ENCODE measurements at places on chromosomes 6 and 20.

DNA sequence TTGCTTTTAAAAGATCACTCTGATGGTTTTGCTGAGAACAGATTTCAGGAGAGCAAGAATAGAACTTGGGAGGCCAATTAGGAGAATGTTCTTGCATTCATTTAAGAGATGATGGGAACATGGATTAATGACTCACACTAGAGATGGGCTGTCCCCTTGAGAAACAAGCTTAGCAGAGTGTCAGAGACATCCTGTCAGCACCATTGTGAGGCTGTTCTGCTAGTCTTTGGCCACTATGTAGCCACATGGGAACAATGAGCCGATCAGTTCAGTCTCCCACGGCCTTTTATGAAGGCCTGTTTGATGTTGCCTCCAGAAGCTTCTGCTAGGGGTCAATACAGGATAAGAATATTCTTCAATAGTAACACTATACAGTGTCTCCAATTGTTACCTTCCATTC lies 113.0 kb upstream of the EYA4 start:
- no peak for DNase-seq

GRCh38 chr20:17558154-17558940 lies 11.5 kb upstream of the DSTN start:
- no peak for DNase-seq

- DNase-seq: no peak
These were observed 114.5 kb downstream of the MMUT start for GRCh38 chr6:49348561-49348960.

GRCh38 chr6:118708744-118709143 lies 57.4 kb upstream of the CEP85L start:
- DNase-seq: no peak

DNA sequence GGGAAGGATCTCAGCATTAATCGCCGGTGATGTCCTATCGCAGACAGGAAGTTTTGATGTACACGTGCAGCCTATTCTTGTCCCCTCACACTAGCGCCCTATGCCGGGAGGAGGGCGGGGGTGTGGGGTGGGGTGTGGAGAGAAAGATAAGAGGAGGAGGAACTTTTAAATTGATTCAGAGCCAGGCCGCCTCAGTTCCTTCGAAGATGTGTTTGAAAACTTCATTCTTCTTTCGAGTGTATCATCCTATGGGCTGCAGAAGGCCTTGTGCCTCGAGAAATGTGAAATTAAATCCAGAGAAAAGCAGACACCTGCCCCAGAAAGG lies 2.5 kb upstream of the POU3F2 start:
- no peak for DNase-seq

- DNase-seq: no peak
These were observed 77.9 kb upstream of the B3GAT2 start for GRCh38 chr6:71034563-71035345.

DNA sequence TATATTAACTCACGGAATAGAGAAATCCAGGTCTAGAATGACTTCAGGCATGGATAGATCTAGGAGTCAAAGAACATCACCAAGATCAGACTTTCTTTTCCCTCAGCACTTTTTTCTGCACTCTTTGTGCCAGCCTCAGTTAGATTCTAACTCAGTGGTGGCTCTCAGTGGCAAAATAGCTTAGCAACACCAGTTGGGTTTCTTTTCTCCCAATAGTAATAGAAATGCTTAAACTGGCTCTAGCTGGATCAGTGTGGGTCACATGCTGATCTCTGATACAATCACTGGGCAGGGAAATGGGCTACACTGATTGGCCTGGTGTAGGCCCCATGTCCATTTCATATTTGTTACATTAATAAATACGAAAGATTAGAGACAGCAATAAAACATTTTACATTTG lies 44.2 kb upstream of the ARFGEF2 start:
- no peak for DNase-seq

- no peak for DNase-seq
These were observed 135.6 kb downstream of the GMPR start for GRCh38 chr6:16374016-16374415.

- DNase-seq: no peak
These were observed 647.8 kb upstream of the MARCKS start for GRCh38 chr6:113209315-113209714.

DNA sequence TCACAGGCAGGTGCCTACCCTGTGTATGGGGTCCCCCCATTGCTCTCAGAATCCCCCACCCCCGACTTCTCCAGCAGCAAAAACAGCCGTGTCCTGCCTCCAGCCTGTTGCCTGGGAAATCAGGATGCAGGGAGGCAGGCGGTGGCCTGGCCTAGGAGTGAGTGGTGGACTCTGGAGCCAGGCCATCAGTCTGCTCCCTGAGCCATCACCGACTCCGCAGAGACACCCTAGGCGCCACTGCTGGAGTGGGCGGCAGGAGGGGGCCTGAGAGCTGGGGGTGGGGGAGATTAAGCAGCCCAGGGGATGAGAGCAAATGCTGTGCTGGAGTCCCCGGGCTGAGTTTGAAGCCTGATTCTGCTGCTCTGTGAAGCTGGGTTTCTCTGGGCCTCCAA lies 93.2 kb downstream of the CD40 start:
- DNase-seq: no peak

DNA sequence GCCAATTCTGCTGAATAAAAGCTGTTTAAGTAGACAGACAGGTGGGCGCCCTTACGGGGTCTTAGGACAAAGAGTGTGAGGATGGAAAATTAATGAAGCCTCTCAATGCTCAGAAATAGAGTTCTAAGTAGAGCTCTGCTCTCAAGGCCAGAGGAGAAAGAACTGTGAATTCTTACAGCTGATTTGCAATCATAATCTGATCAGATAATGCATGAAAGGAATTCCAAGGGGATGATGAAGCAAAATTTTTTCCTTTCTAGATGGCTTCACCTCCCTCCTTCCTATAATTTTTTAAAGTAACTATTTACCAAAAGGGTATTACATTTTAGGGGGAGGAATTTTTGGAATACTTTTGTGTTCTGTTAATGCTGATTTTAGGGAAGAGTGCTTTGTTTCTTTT lies 308.1 kb upstream of the HS3ST5 start:
- no peak for DNase-seq

DNA sequence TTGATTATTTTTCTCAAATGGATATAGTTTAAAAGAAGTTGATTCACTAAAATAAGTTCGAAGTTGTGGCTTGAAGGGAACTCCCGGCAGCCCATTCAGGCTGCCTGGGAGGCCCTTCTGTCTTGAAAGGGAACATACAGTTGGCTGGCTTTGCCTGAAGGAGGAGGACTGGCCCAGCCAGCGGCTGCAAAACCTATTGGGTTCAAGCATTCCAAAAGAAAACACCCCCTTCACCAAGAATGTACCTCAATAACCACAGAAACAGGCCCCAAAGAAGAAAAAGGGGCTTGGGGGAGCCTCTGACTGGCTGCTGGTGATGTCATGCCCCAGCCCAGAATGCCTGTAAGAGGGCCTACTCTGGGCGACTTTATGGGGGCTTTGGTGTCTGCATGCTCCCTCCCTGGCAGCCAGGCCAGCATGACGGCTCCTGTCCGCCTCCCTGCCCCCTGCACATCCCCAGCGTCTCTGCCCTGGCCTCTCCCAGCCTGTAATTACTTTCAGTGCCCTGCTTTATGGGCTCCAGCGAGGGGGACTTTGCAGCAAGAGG lies 36.5 kb downstream of the MAFB start:
- no peak for DNase-seq

DNA sequence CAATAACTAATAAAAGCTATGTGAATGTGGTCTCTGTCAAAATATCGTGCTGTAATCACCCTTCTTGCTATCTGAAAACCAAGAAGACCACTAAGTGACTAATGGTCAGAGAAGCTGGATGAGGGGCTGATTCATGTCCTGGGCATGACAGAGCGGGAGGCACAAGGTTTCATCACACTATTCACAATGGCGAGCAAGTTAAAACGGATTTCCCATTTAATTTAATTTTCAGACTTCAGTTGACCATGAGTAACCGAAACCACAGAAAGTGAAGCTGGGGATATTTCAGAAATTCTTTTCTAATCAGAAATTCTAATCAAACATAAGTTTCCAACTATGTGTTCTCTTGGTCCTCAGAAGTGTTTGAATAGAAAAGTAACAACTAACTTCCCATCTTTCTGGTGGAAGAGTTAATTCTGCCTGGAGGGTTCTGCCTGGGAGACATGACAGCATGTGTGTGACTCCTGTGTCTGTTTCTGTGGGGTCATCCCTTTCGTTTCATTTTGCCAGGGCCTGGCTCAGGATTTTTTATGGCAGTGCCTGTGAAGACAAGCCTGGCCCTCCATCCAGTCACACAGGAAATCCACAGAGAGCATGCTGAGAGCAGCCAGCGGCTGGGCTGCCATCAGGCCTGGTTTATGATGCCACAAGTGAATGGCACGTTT lies 98.9 kb downstream of the FAM120B start:
- no peak for DNase-seq

- no peak for DNase-seq
These were observed 291.4 kb downstream of the CENPW start for GRCh38 chr6:126631363-126631762.

DNA sequence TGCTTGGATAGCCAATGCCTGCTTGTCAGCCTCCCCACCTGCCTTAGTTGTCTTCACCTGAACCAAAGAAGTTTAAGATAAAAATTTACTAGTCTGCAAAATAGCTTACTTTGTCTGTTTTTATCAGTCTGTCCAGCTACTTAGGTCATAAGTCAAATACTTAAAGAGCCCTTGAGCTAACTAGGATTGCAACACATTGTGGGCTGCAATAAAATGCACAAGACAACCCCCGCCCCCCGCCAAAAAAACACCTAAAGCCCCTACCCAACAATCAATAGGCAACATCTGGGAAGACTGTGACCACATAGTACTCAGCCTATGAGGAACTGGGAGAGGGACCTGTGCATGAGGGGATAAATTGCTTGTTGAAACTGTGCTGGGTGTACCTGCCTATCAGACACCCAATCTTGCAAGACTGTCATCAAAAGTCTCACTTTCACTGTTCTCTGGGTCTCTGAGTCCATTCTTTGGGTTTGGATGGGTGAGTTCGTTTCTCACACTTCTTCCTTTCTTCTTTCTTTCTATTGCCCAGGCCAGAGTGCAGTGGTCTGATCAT lies 27.3 kb upstream of the ABCC10 start:
- DNase-seq: no peak

- no peak for DNase-seq
These were observed 210.3 kb downstream of the PLCB1 start for GRCh38 chr20:8342391-8342790.

DNA sequence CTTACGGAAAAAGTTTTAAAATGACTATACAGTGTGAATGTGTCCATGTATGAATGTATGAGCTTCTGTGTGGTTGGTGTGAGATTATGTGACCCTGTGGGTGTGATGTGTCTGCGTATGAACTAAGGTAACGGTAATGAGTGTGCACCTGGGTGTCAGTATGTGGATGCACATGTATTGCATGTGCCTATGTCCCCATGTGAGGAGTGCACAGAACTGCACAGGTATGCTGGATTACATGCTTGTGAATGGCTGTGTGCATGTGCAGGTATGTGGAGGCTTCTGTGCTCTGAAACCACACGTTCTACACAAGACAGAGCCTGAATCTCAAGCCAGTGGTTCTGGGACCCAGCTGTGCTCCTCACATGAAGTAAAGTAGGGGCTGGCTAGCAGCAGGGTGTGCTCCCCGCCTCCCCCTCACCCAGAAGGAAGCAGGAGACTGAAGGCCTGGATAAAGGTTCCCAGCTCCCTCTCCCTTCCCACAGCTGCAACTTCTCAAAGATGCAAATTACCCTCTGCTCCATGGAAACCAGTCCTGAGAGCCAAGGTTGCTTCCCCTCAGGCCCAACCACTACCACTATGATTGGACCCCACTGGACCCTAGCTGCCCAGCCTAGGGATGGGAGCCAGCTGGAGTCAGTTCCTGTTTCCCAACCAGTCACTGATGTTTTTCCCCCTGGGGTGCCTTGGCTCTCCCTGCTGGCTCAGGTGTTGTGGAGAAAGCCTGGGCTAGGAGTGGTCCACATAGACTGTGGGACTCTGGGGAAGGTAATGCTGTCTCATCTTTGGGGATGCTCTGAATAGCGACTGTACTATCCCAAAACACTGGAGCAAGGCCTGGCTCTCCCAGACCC lies 24.8 kb upstream of the SPDEF start:
- DNase-seq: no peak

DNA sequence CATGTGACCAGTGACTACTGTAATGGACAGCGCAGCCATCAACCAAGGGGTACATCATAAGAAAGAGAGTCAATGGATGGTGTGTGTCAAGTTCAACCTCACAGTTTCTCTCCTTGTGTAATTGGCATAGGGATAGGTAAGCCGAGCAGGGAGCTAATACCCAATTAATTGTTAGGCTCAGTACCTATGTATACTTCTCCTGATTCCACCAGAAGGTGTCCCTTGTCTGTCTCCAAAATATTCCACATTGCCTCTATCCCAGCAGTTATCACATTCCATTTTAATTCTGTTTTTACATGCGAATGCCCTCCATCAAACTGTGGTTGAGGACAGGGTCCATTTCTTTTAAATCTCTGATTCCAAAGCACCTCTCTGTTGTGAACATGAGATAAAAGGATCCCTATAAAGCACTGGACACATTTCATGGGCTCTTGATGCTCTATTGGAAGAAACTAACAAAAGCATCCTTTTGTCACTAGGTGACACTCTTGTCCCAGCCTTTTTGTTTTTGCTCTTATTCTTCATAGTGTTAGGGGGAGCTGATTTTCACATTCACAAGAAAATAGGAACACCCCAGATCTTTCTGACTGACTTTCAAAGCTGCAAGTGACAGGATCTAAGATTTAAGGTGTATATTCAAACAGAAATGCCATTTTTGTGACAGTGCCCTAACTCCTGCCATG lies 38.9 kb downstream of the FBXO9 start:
- no peak for DNase-seq

GRCh38 chr20:25863536-25864325 lies 167.1 kb upstream of the ZNF337 start:
- no peak for DNase-seq

DNA sequence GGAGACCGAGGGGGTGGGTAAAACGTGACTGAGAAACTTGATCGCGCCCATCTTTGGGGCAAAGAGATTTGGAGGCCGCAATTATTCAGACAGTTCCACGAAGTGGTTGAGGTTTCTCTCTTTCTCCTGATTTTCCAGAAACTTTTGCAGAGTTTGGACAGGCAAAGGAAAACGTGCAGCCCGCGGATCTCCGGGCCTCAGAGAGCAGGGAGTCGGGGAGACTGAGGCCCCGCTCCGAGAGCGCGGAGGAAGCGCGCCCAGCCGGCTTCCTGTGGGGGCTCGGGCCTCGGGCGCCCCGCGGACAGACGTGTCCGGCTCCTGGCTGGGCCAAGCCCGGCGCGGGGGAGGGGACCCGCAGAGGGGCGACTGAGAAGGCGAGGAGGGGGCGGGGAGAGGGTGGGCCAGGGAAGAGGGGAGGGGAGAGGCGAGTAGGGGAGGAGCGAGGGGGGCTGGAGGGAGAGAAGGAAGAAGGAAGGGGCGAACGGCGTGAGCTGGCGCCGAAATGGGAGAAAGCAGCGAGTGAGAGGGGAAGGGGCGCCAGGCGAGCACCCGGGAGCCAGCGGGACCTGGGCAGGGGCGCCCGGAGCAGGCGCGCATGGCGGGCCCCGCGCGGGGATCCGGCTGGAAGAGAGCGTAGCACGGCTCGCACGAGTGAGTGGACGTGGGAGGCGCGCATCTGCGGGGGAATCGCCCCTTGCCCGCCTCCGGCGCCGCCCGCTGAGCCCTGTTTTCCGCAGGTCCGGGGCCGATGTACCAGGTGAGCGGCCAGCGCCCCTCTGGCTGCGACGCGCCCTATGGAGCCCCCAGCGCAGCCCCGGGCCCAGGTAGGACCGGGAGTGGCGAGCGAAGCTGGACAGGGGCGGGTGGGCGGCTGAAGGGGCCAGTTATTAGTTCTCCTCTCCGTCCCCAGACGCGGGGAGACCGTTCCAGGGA lies at the start of gene MDFI:
Gene MDFI, plus strand, starts transcription at position 467 of the 933 bp plus-strand sequence. Its CDS starts 282 bp downstream, at position 749.
- DNase-seq: no peak

GRCh38 chr6:105869835-105870440 lies 216.2 kb upstream of the PRDM1 start:
- no peak for DNase-seq

GRCh38 chr20:64045346-64046011 lies 4.0 kb downstream of the SOX18 start:
- DNase-seq: no peak

Measured in T-helper 1 cell (primary cell).